ENCODE measurements at places on chromosomes 6 and 20.

GRCh38 chr6:112252571-112253497 is 1.5 kb downstream of the LAMA4 start:
- DNase-seq, result no peak

GRCh38 chr6:14883921-14884320 is 361.9 kb upstream of the JARID2 start:
- DNase-seq, result no peak

DNA sequence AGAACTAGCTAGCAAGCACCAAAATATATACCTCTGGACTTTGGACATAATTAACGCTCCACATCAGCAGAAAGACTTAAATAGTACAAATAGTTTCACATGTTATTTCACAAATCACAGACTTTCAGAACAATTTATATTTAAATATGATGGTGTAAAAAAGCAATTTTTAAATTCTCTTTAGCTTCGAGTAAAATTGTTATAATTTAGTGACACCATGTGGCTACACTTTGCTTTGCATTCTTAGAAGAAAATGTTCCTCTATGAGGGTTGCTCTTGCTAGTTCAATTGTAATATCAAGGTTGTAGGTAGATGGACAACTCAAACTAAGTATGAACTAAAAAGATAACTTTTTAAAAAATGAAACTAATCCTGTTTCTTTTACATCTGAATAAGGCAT is 69.0 kb downstream of the BTBD9 start:
- DNase-seq, result no peak

DNA sequence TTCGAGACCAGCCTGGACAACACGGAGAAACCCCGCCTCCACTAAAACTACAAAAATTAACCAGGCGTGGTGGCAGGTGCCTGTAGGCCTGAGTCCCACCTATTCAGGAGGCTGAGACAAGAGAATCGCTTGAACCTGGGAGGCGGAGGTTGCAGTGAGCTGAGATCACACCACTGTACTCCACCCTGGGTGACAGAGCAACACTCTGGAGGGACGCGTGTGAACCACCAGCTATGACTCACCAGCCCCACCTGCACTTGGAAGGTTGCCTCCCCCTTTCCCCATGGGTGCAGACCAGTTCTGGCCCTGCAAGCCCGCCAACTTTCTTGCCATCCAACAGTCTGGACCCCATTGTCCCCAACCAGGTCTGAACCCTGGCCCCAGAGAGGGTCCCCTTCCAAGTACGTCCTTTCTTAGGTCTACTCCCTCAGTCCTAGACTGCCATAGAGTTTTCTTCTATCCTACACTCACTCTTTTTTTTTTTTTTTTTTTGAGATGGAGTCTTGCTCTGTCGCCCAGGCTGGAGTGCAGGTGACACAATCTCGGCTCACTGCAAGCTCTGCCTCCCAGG is 29.2 kb downstream of the ATP9A start:
- no peak for DNase-seq

DNA sequence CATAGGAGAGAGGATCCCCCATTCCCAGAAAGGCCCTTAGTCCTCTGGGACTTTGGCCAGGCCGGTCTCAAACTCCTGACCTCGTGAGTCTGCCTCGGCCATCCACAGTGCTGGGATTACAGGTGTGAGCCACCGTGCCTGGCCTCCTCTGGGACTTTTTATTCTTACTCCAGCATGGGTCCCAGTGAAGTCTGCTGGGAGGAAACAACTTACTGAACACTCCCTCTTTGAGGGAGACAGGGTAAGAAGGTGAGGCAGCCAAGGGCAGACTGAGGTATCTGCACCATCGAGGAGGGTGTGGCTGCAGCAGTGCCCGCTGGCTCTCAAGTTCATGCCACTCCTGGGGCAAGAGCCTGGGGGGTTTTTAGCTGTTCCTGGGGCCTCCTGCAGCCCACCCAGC is 2.4 kb downstream of the BAK1 start:
- DNase-seq, result no peak

DNA sequence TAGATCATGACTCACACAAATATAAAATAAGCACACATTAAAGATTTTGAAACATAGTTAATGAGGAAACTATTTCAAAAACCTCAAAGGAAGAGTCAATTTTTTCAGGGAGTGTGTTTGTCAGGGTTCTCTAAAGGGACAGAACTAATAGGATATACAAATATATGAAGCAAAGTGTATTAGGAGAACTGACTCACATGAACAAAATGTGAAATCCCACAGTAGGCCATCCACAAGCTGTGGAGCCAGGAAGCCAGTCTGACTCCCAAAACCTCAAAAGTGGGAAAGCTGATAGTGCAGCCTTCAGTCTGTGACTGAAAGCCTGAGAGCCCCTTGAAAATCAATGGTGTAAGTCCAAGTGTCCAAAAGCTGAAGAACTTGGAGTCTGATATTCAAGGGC is 898.0 kb upstream of the EYS start:
- no peak for DNase-seq

- no peak for DNase-seq
Observed at GRCh38 chr6:90386399-90387382, 90.0 kb upstream of the BACH2 start.

- no peak for DNase-seq
Observed at GRCh38 chr20:21556398-21556797, 42.5 kb upstream of the NKX2-2 start.

DNA sequence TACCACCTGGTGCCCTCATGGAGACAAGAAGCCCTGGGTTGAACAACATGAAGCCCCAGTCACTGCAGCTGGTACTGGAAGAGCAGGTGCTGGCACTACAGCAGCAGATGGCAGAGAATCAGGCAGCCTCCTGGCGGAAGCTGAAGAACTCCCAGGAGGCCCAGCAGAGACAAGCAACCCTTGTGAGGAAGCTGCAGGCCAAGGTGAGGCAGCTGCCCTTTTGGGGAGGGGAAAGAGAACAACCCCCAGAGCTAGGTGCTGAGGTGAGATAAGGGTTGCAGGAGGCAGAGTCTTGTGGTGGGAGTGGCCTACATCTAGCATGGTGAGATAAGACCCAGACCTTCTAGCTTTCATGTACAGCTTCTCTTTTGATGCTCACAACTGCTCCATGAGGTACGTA is 7.0 kb downstream of the CEP250 start:
- DNase-seq, result no peak

- DNase-seq, result no peak
Observed at GRCh38 chr6:149373511-149373910, 26.6 kb upstream of the SUMO4 start.

DNA sequence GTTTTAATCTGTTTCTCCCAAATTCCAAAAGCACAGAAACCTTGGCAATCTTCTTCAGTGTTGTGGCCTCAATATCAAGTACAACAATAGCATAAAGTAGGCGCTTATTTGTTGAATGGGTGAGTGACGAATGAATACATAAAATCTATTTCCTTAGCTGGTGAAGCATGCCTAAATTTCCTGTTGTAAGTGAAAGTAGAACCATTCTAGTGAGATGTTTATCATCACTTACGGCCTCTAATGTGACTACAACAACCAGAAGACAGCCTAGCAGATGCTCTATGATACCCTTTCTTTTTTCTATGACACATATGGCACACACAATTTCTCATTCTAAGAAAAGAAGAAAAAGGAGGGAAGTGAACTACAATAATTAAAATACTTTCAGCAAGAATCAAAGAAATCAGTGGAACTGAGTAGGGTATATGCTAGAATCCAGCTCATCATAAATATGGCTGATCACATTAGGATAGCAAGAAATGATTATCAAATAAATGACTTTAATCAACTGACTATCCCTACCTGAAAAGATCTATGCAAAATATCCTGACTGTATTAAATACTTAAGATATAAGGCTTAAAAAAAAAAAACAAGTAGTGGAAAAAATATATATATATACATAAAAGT is 67.4 kb downstream of the BTBD9 start:
- DNase-seq, result no peak

- no peak for DNase-seq
Observed at GRCh38 chr6:43835872-43836419, 65.9 kb downstream of the VEGFA start.

GRCh38 chr20:20321917-20322316 is 46.0 kb upstream of the INSM1 start:
- no peak for DNase-seq

DNA sequence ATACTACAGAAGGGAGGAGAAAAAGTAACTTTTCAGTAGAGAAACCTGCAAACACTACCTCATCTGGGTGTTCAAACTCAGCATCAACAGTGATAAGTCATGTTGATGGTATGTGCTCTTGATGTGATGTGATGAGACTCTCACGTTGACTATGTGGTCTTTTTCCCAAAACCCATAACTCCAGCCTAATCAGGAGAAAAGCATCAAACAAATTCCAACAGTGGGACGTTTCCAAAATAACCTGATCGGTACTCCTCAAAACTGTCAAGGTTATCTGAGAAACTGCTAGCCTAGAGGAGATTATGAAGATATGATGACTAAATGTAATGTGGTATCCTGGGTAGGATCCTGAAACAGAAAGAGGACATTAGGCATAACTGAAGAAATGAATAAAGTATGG is 41.9 kb upstream of the TAB2 start:
- DNase-seq, result no peak

DNA sequence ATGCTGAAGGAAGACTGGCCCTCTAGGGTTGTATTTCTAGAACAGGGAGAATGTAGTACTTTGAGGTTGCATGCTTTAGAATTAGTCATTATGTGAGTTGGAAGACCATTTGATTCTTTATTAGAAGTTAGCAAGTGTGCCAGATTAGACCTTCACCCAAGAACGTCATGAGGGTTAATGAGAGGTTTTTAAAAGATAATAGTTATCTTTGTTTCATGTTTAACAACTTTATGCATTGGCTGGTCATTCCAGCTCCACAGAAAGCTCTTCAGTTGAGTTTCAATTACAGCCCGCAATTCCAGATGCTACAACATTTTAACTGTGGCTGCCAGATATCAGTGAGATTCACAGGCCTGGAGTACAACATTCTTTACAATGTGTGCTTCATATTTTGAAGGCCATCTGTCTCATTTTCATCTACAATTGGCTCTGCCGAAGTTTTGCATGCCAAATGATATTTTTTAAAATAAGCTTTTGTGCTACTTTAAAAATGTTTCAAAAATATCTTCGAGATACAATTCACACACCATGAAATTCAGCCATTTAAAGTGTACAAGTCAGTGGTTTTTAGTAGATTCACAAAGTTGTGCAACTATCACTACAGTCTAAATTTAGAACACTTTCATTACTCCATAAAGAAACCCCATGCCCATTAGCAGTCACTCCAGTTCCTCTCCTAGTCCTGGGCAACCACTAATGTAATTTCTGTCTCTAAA is 61.1 kb upstream of the FBXO30 start:
- no peak for DNase-seq

GRCh38 chr6:124995131-124995530 is 32.9 kb downstream of the RNF217 start:
- DNase-seq, result no peak

GRCh38 chr20:22385602-22386305 is 198.6 kb downstream of the FOXA2 start:
- DNase-seq, result no peak

GRCh38 chr6:139778106-139778505 is 403.7 kb upstream of the CITED2 start:
- no peak for DNase-seq

- DNase-seq, result no peak
Observed at GRCh38 chr20:59195316-59195993, 31.8 kb downstream of the ZNF831 start.

DNA sequence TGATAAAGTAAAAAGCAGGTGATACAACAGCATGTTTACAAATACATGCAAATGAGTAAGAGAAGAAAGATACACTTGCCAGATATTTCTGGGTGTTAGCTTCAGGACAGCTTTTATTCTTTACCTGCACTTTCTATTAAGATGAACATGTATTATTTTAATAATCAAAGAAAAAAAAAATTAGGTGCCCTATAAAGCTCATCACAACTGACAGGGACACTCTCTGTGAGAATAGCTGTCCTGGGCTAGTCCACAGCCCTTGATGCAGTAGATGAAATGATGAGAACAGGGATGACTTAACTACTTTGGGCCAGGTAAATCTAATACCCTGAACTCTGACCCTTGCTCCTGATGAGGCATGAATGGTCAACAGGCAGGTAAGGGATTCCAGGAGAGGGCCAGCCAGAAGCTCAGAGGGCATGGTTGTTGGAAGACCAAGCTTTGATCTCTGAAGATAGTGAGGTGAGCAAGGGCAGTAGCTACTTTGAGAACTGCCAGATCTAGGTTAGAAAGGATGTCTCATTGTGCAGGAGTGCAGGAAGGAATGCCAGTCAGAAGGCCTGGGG is 15.6 kb downstream of the NSFL1C start:
- DNase-seq, result no peak

DNA sequence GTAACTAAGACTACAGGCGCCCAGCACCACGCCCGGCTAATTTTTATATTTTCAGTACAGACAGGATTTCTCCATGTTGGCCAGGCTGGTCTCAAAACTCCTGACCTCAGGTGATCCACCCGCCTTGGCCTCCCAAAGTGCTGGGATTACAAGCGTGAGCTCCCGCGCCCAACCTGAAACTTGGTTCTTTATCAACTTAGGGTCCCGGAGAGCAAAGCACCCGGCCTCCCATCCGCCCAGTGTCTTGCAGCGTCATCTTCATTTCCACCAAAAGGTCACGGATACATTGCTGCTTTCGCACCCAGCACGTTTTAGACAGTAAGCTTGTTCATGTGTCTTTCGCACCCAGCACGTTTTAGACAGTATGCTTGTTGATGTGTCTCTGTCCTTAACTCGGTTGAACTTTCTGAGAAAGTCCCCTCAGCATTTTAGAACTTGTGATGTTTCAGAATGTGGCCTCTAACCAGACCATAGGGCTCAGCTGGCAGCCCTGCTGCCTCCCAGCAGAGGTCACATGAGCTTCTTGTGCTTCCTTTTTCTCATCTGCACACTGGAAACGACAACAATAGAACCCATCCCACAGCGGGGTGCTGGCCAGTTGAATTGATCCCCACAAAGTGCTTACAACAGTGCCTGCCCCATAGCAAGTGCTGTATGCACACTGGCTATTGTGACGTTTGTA is 48.8 kb downstream of the PRR18 start:
- no peak for DNase-seq

GRCh38 chr6:25706314-25707014 is 48.1 kb upstream of the SLC17A4 start:
- no peak for DNase-seq

GRCh38 chr6:170029416-170030283 is 261.2 kb downstream of the DLL1 start:
- no peak for DNase-seq

DNA sequence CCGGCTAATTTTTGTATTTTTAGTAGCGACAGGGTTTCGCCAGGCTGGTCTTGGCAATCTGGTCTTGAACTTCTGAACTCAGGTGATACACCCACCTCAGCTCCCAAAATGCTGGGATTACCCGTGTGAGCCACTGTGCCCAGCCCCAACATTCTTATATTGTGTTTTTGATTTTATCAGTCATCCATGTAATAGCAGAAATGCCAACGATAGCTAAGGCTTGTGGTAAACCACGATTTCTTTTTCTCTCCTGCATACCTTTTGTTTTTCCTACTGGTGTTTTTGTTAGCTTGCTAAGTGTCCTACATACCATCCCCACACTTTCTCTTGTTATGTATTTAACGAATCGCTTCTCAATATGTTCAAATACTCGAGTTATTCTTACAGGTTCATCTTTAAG is 12.1 kb downstream of the PHACTR2 start:
- no peak for DNase-seq

All from activated CD4-positive, CD25-positive, alpha-beta regulatory T cell (primary cell).